ENCODE measurements at places on chromosomes 1 and 21. TPM values are rescaled to one million over a fixed set of nuclear protein-coding genes. Genes with fewer than 3 reads are reported as not detected.

The TRPM2 gene
- 0.08 TPM for polyA plus RNA-seq

The MIXL1 gene
- polyA plus RNA-seq: not detected

The COL18A1 gene
- 25.3 TPM for polyA plus RNA-seq

The KRTAP11-1 gene
- polyA plus RNA-seq: not detected

The C1orf21 gene
- polyA plus RNA-seq: 55.5 TPM

The OR2L8 gene
- polyA plus RNA-seq: not detected

The CFHR5 gene
- polyA plus RNA-seq: not detected

The NPHS2 gene
- not detected for polyA plus RNA-seq

The CYP4B1 gene
- polyA plus RNA-seq: 34.5 TPM

The PFKFB2 gene
- polyA plus RNA-seq: 32.9 TPM

- peak; percentile 35 for DNase-seq
These were observed 1.5 kb downstream of the KIRREL1 start for GRCh38 chr1:157994704-157995582.

- no peak for DNase-seq
These were observed 688.6 kb upstream of the ADGRL4 start for GRCh38 chr1:79695138-79695537.

GRCh38 chr1:172746091-172746949 is 87.4 kb downstream of the FASLG start:
- no peak for DNase-seq

DNA sequence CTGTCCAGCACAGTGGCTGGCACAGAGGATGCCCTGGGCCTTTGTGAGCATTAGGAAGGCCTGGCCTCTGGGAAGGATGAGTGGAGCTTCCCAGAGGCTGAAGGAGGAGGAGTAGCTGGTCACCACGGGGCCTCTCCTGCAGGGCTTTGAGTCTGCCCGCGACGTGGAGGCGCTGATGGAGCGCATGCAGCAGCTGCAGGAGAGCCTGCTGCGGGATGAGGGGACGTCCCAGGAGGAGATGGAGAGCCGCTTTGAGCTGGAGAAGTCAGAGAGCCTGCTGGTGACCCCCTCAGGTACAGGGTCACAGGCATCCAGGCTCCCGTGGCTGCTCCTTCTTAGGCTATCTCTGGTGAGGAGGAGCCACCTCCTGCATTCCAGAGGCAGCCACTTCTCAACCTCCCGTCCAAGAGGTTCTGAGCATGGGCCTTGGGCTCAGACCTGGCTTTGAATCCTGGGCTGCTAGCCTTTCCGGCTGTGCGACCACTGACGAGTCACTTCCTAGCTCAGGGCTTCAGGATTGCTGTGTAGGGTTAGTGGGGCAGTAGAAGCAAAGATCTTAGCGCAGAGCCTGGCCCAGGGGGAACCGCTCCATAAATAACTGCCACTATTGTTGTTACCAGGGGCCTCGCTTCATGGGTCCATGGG is 14.0 kb downstream of the SESN2 start:
- DNase-seq: no peak

GRCh38 chr1:980602-981395 is 1.1 kb downstream of the PERM1 start:
- peak; percentile 83 for DNase-seq

GRCh38 chr1:156638189-156638985 is 3.5 kb upstream of the BCAN start:
- no peak for DNase-seq

GRCh38 chr1:155944444-155944799 is 3.0 kb downstream of the RXFP4 start:
- DNase-seq: no peak

DNA sequence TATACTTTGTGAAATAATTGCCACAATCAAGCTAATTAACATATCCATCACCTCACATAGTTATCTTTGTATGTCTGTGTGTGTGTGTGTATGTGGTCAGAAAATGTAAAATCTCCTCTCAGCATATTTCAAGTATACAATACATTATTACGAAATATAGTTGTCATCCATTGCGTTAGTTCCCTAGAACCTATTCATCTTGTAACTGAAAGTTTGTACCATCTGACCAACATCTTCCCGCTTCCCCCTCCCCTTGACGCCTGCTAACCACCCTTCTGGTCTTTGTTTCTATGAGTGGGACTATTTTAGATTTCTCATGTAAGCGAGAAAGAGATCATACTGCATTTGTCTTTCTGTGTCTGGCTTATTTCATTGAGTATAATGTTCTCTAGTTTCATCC is 455.3 kb downstream of the KCNT2 start:
- DNase-seq: no peak

DNA sequence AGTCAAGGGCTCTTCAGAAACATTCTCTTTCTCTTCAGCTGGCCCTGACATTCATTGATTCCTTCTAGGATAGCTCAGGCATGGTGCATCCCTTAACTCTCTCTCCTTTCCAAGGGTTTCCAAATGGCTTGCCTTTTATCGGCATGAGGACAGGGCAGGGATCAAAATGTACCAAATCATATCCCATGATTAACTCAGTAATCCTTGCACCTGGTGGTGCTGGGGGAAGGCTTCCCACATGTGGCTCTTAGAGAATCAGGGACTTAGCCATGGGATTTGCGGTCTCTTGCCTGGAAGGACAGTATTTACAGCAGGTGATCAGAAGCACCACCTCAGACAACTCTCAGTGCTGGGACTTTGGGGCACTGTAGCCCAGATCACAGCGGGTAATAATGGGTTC is 46.2 kb upstream of the EDEM3 start:
- DNase-seq: no peak

GRCh38 chr1:26094677-26095383 is 16.8 kb upstream of the PDIK1L start:
- DNase-seq: peak; percentile 58

DNA sequence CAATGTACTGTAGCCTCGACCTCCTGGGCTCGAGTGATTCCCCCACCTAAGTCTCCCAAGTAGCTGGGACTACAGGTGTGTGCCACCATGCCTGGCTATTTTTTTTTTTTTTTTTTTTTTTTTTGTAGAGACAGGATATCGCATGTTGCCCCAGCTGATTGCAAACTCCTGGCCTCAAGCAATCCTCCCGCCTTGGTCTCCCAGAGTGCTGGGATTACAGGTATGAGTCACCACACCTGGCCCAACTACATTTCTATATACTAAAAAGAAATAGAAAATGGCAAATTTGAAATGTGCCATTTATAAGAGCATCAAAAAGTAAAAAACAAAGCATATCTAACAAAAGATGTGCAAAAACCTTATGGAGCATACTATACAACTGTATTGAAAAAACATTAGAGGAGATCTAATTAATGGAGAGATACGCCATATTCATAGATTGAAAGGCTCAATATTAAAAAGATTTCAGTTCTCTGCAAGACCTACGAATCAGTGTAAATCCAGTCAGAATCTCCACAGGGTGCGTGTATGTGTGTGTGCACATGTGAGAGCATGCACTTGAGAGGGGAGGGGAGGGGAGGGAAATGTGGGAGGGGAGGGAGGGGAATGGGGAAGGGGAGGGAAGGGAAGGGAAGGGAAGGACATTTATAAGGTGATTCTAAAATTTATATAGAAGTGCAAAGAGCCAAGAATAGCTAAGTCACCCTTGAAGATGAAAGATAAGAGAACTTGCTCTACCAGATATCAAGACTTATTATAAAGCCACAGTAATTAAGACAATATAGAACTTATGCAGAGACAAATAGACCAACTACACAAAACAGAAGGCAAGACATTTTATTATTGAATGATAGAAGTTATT is 15.5 kb upstream of the PADI4 start:
- no peak for DNase-seq

GRCh38 chr1:151175863-151176262 is at the start of gene TMOD4:
Gene TMOD4 (minus strand): TSS chr1:151175981. CDS start chr1:151174875, 1,106 bp downstream.
- DNase-seq: no peak

DNA sequence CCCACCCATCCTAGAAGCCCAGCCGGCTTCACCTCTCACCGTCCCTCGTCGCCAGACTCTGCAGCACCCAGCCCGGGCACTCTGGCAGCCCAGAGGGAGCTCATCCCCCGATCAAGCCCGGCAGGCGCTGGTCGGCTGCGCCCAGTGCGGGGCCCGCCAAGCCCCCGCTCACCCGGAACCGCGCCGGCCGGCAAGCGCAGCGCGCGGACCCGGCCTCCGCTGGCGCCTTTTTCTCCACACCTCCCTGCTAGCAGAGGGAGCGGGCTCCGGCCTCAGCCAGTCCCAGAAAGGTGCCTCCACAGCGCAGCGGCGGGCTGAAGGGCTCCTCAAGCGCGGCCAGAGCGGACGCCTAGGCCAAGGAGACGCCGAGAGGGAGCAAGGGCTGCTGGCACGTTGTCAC is 2023.3 kb downstream of the NCAM2 start:
- no peak for DNase-seq

DNA sequence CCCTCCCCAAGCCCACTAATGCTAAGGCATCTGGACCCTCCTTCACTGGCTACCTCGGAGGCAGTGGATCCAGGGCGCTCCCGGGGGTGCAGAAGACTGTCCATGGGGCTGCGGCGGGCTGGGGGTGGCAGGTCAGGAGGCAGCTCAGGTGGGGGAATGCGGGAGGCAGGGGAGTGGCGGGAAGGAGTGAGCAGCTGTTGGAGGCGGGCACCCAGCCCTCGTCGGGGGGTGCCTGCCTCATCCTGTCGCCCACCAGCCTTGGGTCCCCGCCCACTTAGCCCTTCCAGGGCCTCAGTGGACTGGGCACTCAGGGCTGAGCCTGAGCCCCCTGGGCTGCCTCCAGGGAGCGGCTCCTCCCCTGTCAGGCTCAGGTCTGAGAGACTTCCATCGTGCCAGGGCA is 10.7 kb upstream of the GATAD2B start:
- no peak for DNase-seq

DNA sequence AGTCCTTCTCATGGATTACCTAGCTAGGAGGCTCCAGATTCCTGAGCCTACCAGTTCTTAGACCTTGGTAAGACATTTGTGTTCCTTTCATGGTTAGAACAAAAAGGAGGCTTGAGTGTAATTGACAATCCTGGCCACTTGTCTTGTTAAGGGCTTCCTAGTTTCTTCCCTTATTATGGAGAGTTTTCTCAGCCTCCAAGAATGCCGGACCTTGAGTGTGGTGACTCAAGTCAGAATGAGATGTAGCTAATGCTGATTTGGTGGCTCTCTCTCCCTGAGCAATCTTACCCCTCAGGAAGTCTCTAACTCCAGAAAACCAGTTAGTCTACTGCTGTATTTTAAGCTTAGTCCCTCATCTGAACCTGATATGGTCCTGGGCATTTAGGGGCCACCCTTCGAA is 14.3 kb downstream of the CHI3L2 start:
- DNase-seq: no peak

- no peak for DNase-seq
These were observed 10.2 kb downstream of the ECE1 start for GRCh38 chr1:21280011-21280471.

DNA sequence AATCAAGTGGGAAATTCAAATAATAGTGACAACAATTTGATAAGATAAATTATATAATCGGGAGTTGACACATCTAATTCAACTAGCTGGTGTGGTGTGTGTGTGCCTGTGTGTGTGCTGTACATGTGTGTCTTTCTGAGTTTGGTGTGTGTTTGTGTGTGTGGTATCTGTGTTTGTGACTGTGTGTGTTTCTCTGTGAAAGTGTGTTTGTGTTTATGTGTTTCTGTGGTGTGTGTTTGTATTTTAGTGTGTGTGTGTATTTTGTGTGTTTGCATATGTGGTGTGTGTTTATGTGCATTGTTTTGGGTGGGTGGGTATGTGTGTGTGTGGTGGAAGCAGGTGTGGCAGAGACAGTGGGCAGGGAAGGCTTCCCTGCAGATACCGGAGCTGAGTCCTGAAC is 4.8 kb upstream of the DSCAM start:
- DNase-seq: no peak

DNA sequence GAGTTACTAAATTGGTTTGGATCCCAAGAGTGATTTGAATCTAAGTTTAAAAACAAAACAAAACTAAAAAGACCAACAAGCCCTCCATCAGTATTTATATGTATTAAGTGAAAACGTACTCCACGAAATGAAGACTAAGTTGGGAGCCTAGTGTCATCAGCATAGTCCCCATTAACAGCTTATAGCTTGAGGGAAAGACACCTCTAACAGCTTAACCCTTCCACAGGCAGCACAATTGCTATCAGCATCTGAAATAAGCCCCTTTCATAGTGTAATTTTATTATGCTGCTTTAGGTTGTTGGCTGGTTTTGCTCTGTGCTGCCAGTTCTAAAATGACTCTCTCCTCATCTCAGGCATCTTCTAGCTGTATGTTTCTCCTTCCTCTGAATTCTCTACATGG is 25.8 kb upstream of the ST6GALNAC5 start:
- no peak for DNase-seq

- DNase-seq: no peak
These were observed 76.5 kb upstream of the NFIA start for GRCh38 chr1:61005614-61006580.

- no peak for DNase-seq
These were observed 76.5 kb upstream of the FGGY start for GRCh38 chr1:59220356-59220755.

DNA sequence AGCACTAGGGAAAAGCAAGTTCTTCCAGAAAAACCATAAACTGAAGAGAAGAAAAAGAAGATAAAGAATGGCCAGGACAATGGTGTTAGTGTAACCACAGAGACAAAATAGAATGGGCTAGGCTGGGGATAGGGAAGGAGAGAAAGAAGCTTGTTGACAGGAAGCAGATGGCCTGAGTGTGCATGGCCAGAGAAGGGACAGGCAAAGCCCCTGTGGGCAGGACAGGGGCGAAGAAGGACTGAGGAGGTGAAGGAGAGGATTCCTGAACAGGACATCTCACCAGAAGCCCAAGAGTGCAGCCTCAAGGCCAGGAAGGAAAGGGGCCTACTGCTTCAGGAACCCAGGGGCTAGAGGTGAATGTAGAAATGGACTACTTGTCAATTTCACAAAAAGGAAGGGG is 29.3 kb downstream of the IQGAP3 start:
- no peak for DNase-seq

DNA sequence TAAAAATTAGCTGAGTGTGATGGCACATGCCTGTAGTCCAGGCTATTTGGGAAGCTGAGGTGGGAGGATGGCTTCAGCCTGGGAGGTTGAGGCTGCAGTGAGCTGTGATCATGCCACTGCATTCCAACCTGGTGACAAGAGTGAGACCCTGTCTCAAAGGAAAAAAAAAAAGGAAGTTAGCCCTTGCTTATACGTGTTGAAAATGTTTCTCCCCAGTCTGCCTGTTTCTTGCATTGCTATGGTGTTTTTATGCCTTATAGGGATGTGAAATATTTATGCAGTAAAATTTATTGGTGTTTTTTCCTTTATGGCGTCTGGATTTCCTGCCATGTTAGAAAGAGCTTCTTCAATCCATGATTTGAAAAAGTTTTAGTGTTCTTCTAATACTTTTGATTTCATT is 3.6 kb upstream of the RERE start:
- DNase-seq: no peak

- DNase-seq: no peak
These were observed 89.0 kb downstream of the PSMG1 start for GRCh38 chr21:39094087-39094780.

- DNase-seq: peak; percentile 50
These were observed 35.3 kb downstream of the SLC19A1 start for GRCh38 chr21:45506836-45507522.

- DNase-seq: no peak
These were observed 451.1 kb downstream of the RWDD3 start for GRCh38 chr1:95685081-95685480.

DNA sequence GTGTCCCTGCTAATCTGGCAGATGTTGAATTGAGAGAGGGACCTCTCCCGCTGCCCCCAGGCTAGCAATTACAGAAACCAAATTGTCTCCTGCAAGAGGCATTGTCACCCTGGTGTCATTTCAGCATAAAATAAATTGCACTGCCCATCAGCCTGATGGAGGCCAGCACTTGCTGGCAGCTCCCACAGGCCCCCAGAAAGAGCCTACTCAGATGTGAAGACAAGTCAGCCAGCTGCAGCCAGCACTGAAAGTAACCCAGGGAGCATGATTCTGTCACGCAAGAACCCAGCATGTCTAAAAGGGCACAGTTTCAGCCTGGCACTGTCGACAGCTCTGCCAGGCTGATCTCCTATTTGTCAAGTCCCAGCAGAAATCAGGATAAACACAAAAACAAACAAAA is 110.3 kb upstream of the CTTNBP2NL start:
- DNase-seq: no peak
